Stimulated activated CD8-positive, alpha-beta memory T cell treated with anti-CD3 and anti-CD28 coated beads, Interleukin-2, amount 100 ng/mL, for 1 hour (primary cell): ENCODE measurements at places on chromosomes 4 and X.
A peak's percentile ranks its signal among the peaks of the same experiment; 100 is the strongest.

DNA sequence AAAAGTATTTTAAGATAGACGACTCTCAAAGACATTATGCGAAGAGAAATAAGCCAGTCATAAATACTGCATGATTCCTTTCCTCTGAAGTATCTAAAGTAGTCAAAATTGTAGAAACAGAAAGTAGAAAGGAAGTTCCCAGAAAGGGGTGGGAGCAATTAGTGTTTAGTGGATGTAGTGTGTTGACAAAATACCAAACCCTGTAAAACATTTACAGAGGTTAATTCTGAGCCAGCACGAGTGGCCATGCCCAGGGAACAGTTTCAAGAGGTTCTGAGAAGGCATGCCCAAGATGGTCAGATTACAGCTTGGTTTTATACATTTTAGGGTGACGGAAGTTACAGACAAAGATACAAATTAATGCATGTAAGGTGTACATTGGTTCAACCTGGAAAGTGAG is 34.4 kb upstream of the SLC25A4 start:
- no peak for DNase-seq

GRCh38 chrX:152988536-152989291 is 5.2 kb downstream of the PNMA5 start:
- DNase-seq: no peak

- no peak for DNase-seq
Measured at GRCh38 chrX:68307769-68308168, 125.5 kb downstream of the OPHN1 start.

GRCh38 chrX:40176351-40177116 is 78.8 kb upstream of the BCOR start:
- DNase-seq: peak; percentile 44

GRCh38 chrX:17802756-17803155 is 58.3 kb downstream of the RAI2 start:
- no peak for DNase-seq

- DNase-seq: no peak
Measured at GRCh38 chrX:100643956-100644860, at the start of gene SRPX2. Gene SRPX2 (plus strand): TSS chrX:100644199. CDS start chrX:100646323, 2,124 bp downstream.

DNA sequence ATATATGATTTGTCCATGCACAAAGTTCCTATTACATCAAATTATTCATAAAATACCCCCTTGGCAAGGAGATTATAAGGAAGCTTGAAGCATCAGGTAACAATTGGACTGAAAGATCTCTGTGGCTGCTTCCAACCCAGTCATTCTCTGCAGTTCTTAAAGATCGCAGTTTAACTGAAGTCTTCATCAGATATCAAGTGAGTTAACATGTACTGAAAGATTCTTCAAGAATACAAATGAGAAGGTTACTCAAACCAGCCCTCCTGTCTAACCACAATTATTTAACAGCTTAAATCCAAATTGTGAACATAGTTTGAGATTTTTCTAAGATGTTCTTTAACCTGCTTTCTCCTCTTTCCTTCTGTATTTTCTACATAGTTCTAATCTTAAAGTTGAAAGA is 56.1 kb downstream of the SLC10A7 start:
- DNase-seq: no peak
